ENCODE measurements at places on chromosomes 4 and X.
A peak's percentile ranks its signal among the peaks of the same experiment; 100 is the strongest.

- DNase-seq = no peak
Observed at GRCh38 chr4:23782778-23783437, 106.9 kb downstream of the PPARGC1A start.

DNA sequence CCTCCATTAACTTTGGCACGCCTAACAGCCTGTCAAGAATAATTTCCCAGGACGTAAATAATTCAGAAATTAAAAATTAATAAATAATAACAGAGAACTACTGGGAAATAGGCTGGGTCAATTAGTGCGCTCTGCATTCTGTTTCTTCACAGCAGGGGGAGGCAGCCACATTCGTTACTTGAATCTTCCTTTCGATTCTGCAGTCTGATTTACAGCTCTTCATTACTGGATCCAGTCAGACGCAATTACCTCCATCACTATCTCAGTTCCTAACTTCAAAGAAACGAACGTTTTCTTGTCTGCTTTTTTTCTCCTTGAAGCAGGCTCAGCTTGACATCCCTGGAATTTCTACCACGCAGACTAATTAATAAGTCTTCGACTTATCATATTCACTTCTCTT lies 9.0 kb upstream of the RPL34 start:
- DNase-seq = no peak

- no peak for DNase-seq
Observed at GRCh38 chr4:386708-387105, 49.1 kb downstream of the ZNF141 start.

DNA sequence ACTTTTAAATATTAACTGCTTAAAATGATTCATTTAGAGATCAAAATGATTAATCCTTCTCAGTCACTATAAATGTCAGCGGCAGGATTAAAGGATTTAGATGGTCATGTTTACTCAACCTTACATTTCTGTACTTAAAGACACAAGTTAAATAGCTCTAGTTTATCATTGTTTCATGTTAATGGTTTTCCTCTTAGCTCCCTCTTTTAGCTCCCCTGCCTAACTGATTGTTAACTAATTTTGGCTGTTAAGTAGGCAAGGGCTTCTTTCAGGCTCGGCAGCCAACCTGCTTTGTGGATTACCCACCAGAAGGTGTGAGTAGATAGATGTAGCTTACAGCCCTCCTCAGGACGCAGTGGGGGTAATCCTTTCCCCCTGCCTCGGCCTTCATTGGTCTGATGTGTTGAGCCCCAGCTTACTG lies 96.0 kb downstream of the TENM3 start:
- DNase-seq = no peak

DNA sequence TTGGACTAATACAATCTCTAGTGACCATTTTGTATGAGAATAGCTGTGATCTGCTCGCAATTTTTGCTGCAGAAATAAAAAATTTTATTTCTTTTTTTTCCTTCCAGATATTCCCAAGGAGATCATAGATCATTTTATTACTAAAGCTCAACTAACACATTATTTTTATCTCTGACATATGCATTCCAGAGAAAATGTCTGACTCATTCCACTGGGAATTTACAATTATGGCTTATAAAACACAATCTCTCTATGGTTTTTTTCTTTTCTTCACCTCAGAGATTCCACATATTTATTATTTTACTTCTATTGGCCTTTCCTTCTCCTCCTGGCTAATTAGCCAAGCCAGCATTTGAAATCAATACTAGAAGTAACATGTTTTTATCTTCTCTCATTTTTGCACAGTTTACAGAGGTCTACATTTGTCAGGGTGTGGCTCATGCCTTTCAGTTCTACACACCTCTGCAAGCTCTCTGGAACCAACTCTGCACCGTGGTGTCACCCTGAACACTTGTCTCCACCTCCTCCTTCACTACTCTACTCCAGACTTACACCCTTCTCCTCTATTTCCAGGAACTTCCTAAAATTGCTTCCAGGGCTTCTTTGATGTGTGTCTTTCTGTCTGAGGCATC lies 59.8 kb upstream of the GPM6A start:
- DNase-seq = no peak

- no peak for DNase-seq
Observed at GRCh38 chrX:68599256-68600152, 48.0 kb upstream of the STARD8 start.

GRCh38 chr4:78656968-78657445 lies 105.4 kb downstream of the ANXA3 start:
- no peak for DNase-seq

- DNase-seq = no peak
Observed at GRCh38 chrX:72348247-72348979, 42.7 kb upstream of the CITED1 start.

GRCh38 chr4:85603437-85604336 lies 128.7 kb downstream of the ARHGAP24 start:
- DNase-seq = no peak

GRCh38 chrX:129404670-129405008 lies 118.7 kb downstream of the SMARCA1 start:
- DNase-seq = no peak

DNA sequence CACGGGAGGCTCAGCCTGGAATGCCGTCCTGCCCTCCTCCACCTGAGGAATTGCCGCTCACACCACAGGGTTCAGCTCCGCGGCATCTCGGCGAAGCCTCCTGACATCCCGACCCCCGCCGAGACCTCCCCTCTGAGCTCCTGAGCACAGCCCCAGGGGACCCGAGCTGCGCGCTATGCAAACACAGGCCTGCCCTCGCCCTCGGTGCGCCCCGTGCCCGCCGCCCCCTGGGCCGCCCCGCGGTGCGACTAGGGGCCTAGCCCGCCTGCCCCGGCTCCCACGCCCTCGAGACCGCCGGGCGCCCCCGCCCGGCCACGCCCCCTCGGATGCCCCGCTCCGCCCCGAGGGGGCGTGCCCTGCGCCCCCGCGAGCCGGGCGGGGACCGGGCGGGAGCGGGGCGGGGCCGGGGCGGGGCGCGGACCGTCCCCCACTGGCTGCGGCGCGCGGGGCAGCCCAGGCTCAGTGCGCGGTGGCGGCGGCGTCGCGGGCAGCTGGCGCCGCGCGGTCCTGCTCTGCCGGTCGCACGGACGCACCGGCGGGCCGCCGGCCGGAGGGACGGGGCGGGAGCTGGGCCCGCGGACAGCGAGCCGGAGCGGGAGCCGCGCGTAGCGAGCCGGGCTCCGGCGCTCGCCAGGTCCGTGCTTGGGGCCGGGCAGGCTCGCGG lies at the start of gene FGFR3:
FGFR3 (plus strand) TSS at position 462 of the 664 bp plus-strand sequence. CDS start 642 bp downstream, outside the sequence.
- peak; percentile 19 for DNase-seq

DNA sequence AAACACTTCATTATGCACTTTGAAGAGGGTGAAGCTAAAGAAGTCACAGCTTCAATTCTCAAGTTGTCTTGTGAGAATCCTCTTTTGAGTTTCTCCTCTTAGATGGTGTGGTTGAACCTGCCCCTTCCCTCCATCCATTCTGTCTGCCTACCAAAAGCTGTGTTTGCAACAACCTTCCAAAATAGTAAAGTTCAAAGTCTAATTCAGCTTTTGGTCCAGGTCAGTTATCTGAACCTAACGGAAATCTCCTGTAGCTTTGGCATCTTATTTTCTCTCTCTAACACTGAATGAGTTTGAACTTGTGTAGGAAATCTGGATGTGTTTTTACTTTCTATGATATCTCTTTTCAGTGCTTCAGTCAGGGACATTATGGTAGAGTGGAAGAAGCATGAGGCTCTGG lies 201.7 kb upstream of the AR start:
- DNase-seq = no peak

DNA sequence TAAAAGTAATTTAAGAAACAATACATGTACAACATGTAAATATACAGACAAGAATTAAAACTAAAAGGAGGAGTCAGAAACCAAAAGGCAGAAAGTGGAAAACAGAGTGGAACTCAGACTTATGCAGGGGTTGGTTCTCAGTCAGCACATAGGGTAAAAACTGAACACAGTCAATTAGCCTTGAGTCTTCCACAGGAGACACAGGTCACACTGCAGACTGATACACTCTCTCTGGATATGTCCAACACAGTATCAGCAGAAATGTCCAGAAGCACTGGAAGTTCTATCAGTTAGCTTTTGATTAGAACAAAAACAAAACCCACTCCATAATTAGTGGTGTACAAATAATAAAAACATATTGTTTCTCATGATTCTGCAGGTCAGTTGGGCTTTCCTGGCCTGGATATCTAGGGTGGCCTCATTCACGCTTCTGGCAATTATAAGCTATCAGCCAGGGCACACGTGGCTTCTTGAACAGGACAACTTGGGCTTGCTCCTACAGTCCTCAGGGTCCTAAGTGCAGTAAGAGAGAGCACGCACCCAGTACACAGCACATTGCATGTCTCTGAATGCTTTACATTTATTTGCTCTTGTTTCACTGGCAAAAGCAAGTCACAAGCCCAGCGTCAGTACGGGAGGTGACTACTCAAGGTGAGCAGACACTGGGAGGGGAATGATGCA lies 21.6 kb downstream of the TEC start:
- no peak for DNase-seq

DNA sequence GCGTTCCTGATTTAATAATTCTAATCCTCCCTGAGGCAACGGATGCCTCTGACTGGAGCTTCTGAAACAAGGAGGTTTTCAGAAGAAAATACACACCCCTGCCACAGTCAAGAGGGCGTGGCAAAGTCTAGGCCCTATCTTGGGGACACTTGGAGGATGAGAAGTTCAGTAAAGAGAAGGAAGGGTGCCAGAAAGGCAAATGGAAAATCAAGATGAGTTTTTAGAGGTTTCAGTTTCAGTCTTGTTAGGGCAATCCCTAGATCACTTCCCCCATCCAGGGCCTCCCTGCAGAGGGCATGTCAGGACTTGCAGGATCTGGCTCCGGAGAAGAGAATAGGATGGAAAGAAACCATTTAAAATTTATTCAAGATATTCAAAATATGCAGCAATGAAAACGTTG lies 28.5 kb upstream of the FGF2 start:
- DNase-seq = no peak

GRCh38 chr4:168498251-168498650 lies 1.4 kb downstream of the PALLD start:
- no peak for DNase-seq

DNA sequence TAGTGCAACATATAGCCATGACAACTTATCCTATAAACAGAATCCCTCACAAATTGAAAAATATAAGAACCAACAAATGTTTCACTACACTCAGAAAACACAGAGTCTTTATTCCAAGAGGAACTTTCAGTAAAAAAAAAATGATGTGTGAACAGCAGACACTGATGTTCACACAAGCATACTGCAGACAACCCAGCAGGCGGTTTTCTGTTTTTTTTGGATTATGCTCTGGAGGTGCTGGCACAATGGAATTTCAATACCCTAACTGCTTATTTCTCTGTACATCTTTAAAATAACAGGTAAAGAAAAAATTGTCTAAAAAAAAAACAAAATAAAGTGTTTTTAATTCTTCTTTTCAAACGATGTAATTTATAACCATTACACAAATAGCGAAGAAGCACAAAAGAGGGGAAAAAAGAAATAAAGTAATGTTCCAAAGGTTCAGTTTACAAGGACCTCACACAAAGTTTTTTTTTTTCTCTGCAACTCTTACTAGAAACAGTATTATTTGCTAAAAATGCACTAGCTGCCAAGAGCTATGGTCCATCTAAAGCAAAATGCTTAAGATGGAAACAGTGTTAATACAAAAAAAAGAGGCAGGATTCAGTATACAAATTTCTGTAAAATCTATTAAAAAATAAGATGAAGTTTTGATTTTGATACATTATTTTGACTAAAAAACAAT lies 55.3 kb downstream of the ANAPC10 start:
- no peak for DNase-seq

DNA sequence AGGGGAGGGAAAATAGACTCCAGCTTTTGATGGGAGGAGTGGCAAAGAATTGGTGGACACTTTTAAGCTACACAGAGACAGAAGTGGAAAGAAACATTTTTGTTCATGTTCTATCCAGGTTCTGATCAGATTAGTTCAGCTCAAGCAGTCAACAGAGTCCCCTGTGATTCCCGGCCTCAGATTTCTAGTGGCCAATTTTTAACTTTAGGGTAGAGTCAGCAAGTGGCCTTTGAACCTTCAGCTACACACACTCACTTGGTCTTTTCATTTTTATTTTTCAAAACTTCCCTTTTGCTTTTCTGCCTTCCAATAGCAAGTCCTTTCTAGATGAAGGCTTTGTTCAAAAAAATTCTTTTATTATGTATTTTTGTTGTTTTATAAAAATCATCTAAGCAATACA lies 169.2 kb upstream of the RPS6KA3 start:
- DNase-seq = no peak

DNA sequence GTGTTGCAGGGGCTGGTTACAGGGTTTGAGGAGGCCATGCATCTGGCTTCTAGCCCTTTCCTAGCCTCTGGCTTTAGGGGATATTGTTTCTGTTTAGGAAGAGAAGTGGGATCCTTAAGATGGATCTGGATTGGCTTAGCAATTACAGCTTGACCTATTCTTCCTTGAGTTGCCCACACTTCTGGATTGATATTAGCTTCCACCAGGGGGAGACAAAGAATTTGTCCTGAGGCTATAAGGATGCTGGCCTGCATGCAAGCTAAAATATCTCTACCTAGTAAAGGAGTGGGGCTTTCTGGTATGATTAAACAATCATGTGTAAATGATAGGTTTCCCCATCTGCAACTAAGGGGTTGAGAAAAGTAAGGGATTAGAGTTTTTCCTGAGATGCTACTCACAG lies 117.2 kb downstream of the TEX13C start:
- DNase-seq = no peak

Data from stimulated activated CD4-positive, alpha-beta T cell treated with anti-CD3 and anti-CD28 coated beads, Interleukin-1b, Interleukin-23, amount 100 ng/mL, for 1 hour (primary cell).